ENCODE measurements at places on chromosomes 5 and 9. TPM values are rescaled to one million over a fixed set of nuclear protein-coding genes. Genes with fewer than 3 reads are reported as not detected.

GRCh38 chr9:84137968-84138367 lies 157.4 kb downstream of the RMI1 start:
- H3K27me3 ChIP-seq, result peaks cover 16% of the 10 kb centered on the region
- H3K27ac ChIP-seq, result no peak overlapping the region
- H3K4me1 ChIP-seq, result peaks cover 6% of the 10 kb centered on the region
- no peak overlapping the region for H3K4me3 ChIP-seq
- H3K36me3 ChIP-seq, result no peaks in the 10 kb centered on the region
- DNase-seq, result no peak

- no peak for DNase-seq
- no peak overlapping the region for H3K27ac ChIP-seq
- peaks cover 1% of the 10 kb centered on the region for H3K4me1 ChIP-seq
- H3K36me3 ChIP-seq, result no peaks in the 10 kb centered on the region
Measured at GRCh38 chr9:129182625-129183494, 4.8 kb upstream of the IER5L start.

Gene WASHC1
- 1.9 TPM for polyA plus RNA-seq

Gene SLC25A25
- 8.8 TPM for polyA plus RNA-seq

Gene MARCHF6
- 54.5 TPM for polyA plus RNA-seq

Gene NAIP
- polyA plus RNA-seq, result 2.3 TPM
